ENCODE measurements at places on chromosomes 11 and 22. TPM values are rescaled to one million over a fixed set of nuclear protein-coding genes. Genes with fewer than 3 reads are reported as not detected.

- DNase-seq: no peak
These were observed 15.3 kb downstream of the BPIFC start for GRCh38 chr22:32448980-32449379.

GRCh38 chr11:57751676-57752253 lies at the start of gene BTBD18:
Gene BTBD18 (minus strand): TSS chr11:57751819. CDS start chr11:57751188, 631 bp downstream.
- no peak for DNase-seq

DNA sequence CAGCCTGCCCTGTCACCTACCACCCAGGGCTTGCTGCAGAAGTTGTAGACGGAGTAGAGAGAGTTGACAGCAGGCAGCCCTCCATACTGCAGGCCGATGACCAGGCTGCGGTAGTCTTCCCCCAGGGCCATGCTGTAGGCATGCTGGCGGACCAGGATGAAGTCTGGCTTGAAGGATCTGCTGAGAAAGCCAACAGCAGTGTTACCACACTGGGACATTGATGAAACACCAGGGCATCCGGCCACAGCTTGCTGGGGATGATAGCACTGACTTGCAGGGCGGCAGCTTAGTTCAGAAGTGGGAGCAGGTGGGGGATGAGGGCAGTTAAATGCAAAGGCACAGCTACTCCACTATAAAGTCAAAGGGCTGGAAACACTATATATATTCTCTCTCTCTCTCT lies 67.4 kb downstream of the TIMP3 start:
- DNase-seq: no peak

DNA sequence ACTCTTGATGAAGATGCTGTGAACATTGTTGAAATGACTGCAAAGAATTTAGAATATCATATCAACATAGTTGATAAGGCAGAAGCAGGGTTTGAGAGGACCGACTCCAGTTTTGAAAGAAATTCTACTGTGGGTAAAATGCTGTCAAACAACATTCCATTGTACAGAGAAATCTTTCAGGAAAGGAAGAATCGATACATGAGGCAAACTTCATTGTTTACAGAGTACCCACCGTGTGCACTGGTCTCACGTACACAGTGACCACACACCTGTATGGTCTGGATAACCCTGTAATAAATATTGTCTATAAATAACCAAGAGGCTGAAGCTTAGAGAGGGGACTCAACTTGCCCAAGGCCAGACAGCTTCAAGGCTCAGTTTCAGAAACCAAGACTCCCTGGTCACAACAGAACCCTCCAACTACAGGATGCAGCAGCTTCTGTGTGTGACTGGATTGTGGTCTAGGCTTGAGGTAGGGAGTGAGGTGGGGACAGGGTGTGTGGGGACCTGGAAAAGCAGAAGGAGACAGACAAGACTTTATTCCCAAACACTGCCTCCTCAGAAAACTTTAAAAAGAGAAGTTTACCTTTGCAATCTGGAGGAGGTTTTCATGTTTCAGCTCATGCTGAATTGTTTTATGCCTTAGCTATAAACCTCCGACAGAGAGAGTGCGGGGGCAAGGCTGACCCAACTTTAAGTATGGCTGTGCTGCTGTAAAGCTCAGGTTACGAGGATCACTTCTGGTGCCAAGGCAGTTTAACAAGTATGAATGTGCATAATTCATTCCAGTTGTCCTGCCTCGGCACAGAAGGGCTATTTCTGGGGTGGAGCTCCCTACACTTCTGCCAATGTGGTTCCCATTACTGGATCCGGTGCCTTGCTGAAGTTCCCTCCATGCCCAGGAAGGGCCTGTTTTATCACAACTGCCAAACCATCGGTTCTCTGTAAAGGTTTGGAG lies 372.6 kb upstream of the NARS2 start:
- no peak for DNase-seq

GRCh38 chr11:102012946-102013345 lies 34.3 kb upstream of the CFAP300 start:
- no peak for DNase-seq

DNA sequence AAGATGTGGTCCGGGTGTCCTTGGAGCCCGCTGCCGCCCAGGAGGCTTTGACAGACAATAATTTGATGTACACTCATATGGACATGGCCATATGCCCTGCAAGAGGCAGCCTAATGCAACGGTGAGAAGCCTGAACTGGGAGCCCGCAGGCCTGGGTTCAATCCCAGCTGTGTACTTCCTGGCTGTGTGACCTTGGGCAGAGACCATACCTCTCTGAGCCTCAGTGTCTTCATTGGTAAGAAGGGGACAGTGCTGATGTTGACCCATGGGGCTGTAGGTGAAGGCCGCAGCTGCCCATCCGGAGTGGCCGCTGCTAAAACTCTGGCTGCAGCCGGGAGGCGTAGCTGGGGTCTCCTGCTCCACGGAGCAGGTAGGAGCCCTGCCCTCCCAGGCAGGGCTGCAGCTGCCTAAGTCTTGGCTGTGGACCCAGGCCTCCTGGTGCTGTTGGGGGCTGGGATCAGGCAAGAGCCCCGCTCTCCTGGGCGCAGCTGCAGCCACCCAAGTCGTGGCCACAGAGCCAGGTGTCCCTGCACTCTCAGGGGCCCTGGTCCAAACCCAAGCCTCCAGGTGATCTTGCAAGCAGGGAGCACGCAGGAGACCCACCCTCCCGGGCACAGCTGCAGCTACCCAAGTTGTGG lies 8.9 kb downstream of the IL2RB start:
- DNase-seq: no peak

- DNase-seq: no peak
These were observed 822.9 kb downstream of the BRD1 start for GRCh38 chr22:49004484-49005399.

DNA sequence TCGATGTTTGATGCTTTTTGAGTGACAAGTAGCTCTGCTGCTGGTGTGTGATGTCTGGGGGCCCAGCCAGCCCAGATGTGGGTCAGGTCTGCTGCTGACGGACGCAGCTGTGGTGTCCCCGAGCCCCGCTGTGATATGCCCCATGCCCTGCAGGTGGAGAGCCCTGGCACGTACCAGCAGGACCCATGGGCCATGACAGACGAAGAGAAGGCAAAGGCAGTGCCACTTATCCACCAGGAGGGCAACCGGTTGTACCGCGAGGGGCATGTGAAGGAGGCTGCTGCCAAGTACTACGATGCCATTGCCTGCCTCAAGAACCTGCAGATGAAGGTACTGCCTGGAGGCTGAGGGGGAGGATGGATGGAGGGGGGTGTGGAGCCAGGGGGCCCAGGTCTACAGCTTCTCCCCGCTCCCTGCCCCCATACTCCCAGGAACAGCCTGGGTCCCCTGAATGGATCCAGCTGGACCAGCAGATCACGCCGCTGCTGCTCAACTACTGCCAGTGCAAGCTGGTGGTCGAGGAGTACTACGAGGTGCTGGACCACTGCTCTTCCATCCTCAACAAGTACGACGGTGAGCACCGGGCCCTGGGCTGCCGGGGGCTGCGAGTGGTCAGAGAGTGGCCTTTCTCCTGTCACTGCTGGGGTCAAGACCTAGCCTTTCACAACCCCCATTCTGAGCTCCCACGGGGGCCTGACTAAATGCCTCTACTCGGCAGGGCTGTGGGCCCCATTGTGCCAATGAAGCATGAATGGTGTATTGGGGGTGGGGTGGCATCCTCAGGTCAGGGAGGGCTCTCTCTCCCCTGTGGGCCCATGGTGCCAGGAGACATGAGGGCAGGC lies 7.3 kb downstream of the AIP start:
- DNase-seq: no peak

- no peak for DNase-seq
These were observed 17.2 kb downstream of the FRMD8 start for GRCh38 chr11:65403607-65404121.

DNA sequence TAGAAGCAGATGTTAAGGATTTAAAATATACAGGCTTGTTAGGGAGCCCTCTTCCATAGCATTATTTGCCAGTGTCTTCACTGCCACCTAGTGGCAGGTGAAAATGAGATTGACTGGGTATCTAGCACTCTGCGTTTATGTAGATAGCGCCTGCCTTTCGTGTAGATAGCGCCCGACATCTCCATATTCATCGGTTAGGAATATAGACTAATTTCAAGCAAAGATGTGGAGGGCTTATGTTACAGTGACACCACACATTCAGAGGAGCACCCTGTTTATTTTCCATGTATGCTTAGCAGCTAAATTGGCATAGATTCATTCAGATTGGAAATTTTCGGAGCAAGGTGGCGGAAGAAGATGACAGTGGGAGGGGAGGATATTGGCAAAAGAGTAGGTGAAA lies 72.0 kb downstream of the SLC5A12 start:
- no peak for DNase-seq

DNA sequence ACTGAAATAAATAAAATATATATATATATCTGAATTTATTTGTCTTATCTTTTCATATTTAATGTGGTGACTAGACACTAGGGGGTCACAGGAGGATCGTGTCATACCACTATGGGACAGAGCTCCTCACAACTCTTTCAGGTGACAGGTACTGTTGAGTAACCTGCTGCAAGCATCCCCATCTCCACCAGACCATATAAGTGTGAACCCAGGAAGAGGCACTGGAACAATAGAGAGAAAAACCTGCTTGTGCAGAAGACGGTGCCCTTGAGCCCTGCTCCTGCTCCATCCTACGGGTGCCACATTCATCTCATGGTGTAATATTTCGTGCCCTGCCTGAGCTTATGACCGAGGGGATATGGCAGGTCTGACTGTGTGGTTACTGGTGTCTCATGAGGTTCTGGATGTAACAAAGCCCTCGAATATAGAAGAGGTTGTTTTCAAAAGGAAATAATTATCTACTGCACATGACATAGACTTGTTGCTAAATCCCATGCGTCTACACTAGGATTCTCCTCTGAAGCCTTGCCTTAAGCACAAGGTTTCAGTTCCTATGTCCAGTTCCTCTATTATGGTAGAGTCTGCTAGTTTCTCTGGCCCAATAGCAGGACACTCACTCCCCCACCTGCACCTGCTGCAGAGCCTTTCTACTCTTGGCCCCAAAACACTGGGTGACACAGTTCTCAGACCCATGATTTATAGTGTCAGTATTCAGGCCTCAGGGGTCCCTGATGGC lies 70.4 kb downstream of the GGTLC2 start:
- DNase-seq: no peak

DNA sequence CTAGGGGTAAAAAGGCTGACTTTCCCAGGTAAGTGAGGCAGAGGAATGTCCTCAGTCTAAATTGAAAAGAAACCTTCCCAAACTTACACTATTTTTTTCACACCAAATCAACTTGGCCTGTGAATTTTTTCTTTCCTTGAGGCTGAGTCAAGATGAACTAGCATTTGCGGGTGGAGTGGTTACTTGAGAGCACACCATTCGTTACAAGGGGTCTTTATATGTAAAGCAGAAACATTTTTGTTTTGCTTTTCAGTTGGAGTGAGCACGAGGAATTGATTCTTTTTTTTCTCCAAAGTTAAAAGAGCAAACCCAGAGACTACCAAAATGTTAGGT lies 36.4 kb downstream of the MAML2 start:
- no peak for DNase-seq

DNA sequence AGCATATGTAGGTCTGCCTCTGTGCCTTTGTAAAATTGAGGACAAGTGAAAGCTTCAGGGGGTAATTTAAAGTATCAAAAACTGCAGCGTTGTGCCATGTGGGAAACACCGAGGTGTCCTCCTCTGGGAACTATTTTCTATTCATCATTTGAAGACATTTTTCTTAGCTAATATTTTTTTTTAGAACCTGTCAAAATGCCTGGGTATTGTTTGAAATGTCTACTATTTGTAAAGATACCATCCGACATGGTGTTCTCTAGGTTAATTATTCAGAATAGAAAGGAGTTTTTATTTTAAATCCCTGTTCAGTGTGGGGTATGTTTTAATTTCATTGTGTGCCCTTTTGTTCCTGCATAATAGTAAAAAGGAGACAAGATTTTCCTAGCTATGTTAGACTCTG lies 490.8 kb downstream of the NELL1 start:
- DNase-seq: no peak

- DNase-seq: no peak
These were observed 22.4 kb upstream of the FLRT1 start for GRCh38 chr11:64013141-64013896.

- DNase-seq: no peak
These were observed 496 bp downstream of the EHBP1L1 start for GRCh38 chr11:65576232-65576866.

DNA sequence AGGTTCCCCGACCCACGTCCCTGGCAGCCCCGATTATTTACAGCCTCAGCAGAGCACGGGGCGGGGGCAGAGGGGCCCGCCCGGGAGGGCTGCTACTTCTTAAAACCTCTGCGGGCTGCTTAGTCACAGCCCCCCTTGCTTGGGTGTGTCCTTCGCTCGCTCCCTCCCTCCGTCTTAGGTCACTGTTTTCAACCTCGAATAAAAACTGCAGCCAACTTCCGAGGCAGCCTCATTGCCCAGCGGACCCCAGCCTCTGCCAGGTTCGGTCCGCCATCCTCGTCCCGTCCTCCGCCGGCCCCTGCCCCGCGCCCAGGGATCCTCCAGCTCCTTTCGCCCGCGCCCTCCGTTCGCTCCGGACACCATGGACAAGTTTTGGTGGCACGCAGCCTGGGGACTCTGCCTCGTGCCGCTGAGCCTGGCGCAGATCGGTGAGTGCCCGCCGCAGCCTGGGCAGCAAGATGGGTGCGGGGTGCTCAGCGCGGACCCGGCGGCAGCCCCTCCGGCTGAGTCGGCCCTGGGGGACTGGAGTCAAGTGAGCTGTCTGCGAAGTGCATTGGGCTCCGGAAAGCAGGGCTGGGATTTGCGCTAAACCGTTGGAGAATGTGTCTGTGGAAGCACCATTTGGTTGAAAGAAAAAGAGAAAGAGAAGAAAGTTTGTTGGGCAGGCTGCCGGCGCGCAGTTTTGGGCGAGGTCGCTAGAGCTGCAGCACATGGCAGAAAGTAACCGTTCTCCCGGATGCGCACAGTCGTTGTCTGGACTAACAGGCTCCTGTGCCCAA lies at the start of gene CD44:
CD44 (plus strand) TSS at position 229 of the 779 bp plus-strand sequence; CDS start at position 362, 133 bp downstream.
- DNase-seq: peak; percentile 79

- DNase-seq: peak; percentile 70
These were observed at the start of gene ADORA2A for GRCh38 chr22:24427500-24428164. Gene ADORA2A (plus strand): TSS chr22:24427599. CDS start chr22:24433405, 5,806 bp downstream.

GRCh38 chr11:11731311-11732083 lies 109.7 kb upstream of the GALNT18 start:
- no peak for DNase-seq

- no peak for DNase-seq
These were observed 137.8 kb upstream of the UBASH3B start for GRCh38 chr11:122517403-122518379.

Gene OR10AG1
- not detected for total RNA-seq

Gene GLYAT
- not detected for total RNA-seq

Gene CAPN5
- 2.5 TPM for total RNA-seq

Gene MS4A12
- total RNA-seq: not detected

Gene KRTAP5-10
- not detected for total RNA-seq

Gene GGTLC3
- total RNA-seq: not detected

Gene DBX1
- total RNA-seq: not detected

Gene UBQLNL
- total RNA-seq: 0.29 TPM

Gene ZBTB16
- total RNA-seq: 17.2 TPM

Gene RCE1
- total RNA-seq: 36.2 TPM

Gene APOL3
- total RNA-seq: 265 TPM

Gene POLR2L
- total RNA-seq: 40.5 TPM

Gene NLRP10
- not detected for total RNA-seq
